ENCODE measurements at places on chromosomes 11 and 22.

GRCh38 chr22:38415561-38416321, 39.3 kb downstream of the KCNJ4 start:
- no peaks in the 10 kb centered on the region for H3K4me1 ChIP-seq
- no peaks in the 10 kb centered on the region for H3K36me3 ChIP-seq
- no peaks in the 10 kb centered on the region for H3K27me3 ChIP-seq
- H3K4me3 ChIP-seq = no peak overlapping the region
- H3K27ac ChIP-seq = no peak overlapping the region
- peak; percentile 86 for DNase-seq

- no peak for DNase-seq
- H3K27ac ChIP-seq = no peak overlapping the region
- no peaks in the 10 kb centered on the region for H3K4me1 ChIP-seq
- peaks cover 3% of the 10 kb centered on the region for H3K36me3 ChIP-seq
- no peaks in the 10 kb centered on the region for H3K27me3 ChIP-seq
Measured at GRCh38 chr11:10095412-10096208, 198.4 kb downstream of the SBF2 start.

- H3K4me1 ChIP-seq = no peaks in the 10 kb centered on the region
- H3K27ac ChIP-seq = no peak overlapping the region
- H3K27me3 ChIP-seq = no peaks in the 10 kb centered on the region
- no peak overlapping the region for H3K4me3 ChIP-seq
Measured at GRCh38 chr11:16015741-16016467, 340.4 kb downstream of the SOX6 start.

DNA sequence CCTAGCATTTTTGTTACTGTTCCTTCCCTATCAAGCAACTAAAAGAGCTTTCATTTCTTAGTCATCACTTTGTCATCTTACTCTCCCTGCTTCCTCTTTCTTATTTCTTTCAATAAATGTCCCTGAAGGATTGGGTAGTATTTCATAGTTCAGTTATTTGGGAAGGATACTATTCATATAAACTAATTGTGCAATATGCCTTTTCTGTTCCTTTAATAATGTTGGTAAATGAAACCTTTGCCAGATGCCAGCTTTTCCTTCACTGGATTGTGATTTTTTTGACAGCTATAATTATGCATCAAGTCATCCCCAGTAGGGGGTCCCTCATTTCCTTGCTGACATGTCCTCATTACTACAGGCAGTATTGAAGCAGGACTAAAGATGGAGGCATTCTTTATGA, 101.7 kb downstream of the ATM start:
- H3K4me1 ChIP-seq = no peaks in the 10 kb centered on the region
- H3K27me3 ChIP-seq = no peaks in the 10 kb centered on the region
- no peak for DNase-seq
- no peak overlapping the region for H3K27ac ChIP-seq

GRCh38 chr11:2317354-2318050, 15.7 kb downstream of the TSPAN32 start:
- no peak for DNase-seq
- H3K36me3 ChIP-seq = no peaks in the 10 kb centered on the region
- H3K4me3 ChIP-seq = no peak overlapping the region
- no peaks in the 10 kb centered on the region for H3K4me1 ChIP-seq

DNA sequence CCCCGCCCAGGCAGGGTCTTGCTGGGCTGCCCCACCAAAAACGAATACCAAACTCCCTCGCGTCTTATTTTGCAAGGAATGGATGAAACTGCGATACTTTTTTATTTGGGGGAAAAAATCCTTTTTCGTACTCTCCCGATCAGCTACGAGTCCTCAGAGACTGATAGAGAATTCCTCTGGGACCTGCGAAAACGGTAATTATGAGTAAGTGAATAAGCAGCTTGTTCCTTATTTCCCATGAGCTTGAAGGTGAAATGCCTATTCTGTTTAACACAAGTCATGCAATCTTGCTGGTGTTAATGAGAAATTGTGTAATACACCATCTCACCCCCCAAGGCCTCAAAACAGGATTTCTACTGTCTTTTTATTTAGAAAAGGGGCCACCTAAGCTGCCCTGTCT, 5.5 kb downstream of the GRK3 start:
- no peaks in the 10 kb centered on the region for H3K36me3 ChIP-seq
- no peak overlapping the region for H3K4me3 ChIP-seq
- DNase-seq = no peak
- no peaks in the 10 kb centered on the region for H3K4me1 ChIP-seq
- no peaks in the 10 kb centered on the region for H3K27me3 ChIP-seq
- H3K27ac ChIP-seq = no peak overlapping the region

DNA sequence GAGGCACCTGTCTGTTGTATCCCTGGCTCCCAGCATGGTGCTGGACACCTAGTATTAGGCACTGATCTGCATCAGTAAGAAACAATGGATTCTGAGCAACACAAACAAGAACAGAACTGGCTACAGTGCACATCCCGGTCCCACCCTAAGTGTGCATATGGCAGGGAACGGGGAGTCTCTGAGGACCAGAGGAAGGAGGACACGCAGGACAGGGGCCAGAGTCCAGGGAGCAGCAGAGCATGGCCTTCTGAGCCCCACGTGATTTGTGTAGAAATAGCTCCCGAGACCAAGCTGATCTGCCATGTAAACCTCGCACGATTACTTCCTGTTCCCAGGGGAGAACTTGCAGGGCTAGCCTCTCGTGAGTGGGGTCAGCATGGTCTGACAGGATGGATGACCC, 12.7 kb upstream of the SNX32 start:
- no peak overlapping the region for H3K27ac ChIP-seq
- peaks cover 15% of the 10 kb centered on the region for H3K27me3 ChIP-seq
- DNase-seq = no peak
- H3K4me1 ChIP-seq = no peaks in the 10 kb centered on the region
- H3K4me3 ChIP-seq = no peak overlapping the region
- H3K36me3 ChIP-seq = no peaks in the 10 kb centered on the region

GRCh38 chr22:43151251-43152002, at the start of gene TSPO:
Gene TSPO, plus strand, starts transcription at chr22:43151559. Its CDS starts 7,680 bp downstream, at chr22:43159239.
- peak within 1 kb of the TSS; percentile 65 for H3K4me3 ChIP-seq
- H3K27me3 ChIP-seq = no peaks in the 10 kb centered on the region

- no peak for DNase-seq
- H3K36me3 ChIP-seq = no peaks in the 10 kb centered on the region
- no peak overlapping the region for H3K27ac ChIP-seq
- H3K4me3 ChIP-seq = no peak overlapping the region
Measured at GRCh38 chr11:113276466-113276865, 37.9 kb upstream of the TTC12 start.

- no peak for DNase-seq
- no peak overlapping the region for H3K27ac ChIP-seq
- no peak overlapping the region for H3K4me3 ChIP-seq
- no peaks in the 10 kb centered on the region for H3K4me1 ChIP-seq
- H3K36me3 ChIP-seq = peaks cover 31% of the 10 kb centered on the region
- H3K27me3 ChIP-seq = no peaks in the 10 kb centered on the region
Measured at GRCh38 chr11:77705876-77706579, 68.4 kb upstream of the CLNS1A start.

GRCh38 chr11:88697139-88697538, 359.6 kb upstream of the CTSC start:
- H3K4me3 ChIP-seq = no peak overlapping the region
- H3K4me1 ChIP-seq = no peaks in the 10 kb centered on the region
- DNase-seq = no peak
- no peak overlapping the region for H3K27ac ChIP-seq

GRCh38 chr22:32475468-32476010, 928 bp downstream of the FBXO7 start:
- H3K27ac ChIP-seq = no peak overlapping the region
- H3K4me1 ChIP-seq = no peaks in the 10 kb centered on the region
- peak overlapping the region; percentile 94 for H3K4me3 ChIP-seq
- DNase-seq = peak; percentile 66
- H3K27me3 ChIP-seq = peaks cover 5% of the 10 kb centered on the region

GRCh38 chr22:40218152-40218551, 40.4 kb downstream of the TNRC6B start:
- peaks cover 7% of the 10 kb centered on the region for H3K36me3 ChIP-seq
- H3K27me3 ChIP-seq = no peaks in the 10 kb centered on the region
- H3K4me1 ChIP-seq = peaks cover 24% of the 10 kb centered on the region
- H3K4me3 ChIP-seq = peak overlapping the region; percentile 8
- no peak for DNase-seq
- no peak overlapping the region for H3K27ac ChIP-seq

DNA sequence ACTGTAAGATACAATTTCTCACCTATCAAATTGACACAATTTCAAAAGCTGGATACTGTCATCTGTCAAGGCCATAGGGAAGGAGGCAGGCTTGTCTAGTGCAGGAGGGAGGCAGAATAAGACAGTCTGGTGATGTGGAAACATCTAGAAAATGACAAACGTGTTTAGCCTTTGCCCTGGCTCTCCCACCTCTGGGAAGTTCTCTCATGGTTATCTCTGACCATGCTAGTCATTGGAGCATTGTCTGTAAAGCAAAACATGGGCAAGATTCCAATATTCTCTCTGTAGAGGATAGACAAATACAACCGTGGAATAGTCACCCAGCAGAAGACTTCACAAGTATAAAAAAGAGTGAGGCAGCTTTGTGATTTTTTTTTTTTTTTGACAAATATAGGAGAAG, 9.1 kb upstream of the SERHL2 start:
- no peaks in the 10 kb centered on the region for H3K36me3 ChIP-seq
- no peak for DNase-seq
- peaks cover 6% of the 10 kb centered on the region for H3K4me1 ChIP-seq
- H3K4me3 ChIP-seq = no peak overlapping the region

DNA sequence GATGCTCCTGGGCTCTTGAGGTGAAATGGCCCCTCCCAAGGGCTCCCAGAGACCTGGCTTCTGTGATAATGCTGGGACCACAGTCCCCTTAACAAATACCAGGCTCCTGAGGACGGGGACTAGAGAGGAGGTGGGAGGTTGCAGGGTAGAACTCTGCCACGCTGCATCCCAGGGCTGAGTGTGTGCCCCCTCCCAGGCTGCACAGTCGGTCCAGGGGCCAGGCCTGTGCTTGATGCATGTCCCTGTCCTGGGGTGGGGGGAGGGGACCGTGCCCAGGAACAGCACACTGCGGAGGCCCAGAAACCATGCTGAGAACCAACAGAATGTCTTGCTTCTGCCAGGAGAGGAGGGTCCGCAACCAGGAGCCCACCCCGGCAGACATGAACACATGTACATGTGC, 9.3 kb downstream of the CSF2RB start:
- no peaks in the 10 kb centered on the region for H3K27me3 ChIP-seq
- H3K4me1 ChIP-seq = no peaks in the 10 kb centered on the region
- peak; percentile 30 for DNase-seq
- no peak overlapping the region for H3K27ac ChIP-seq
- H3K36me3 ChIP-seq = no peaks in the 10 kb centered on the region
- H3K4me3 ChIP-seq = no peak overlapping the region

DNA sequence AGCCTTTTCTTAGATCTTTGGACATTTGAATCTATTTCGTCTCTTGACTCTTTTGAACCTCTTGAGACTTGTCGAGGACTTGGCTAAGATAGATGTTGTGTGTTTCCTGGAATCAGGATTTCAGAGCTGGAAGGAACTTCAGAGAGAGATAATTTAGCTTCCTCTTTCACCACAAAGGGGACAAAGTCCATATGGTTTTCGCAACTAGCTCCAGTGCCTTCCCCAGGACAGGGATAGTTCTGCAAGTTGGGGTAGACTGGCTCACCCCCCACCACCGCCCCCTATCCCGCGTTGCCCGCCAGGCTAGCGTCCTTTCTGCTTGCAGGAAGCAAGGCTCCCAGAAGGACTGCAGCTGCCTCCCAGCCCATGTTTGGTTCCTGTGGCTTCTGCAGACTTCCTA, 75.7 kb upstream of the MYO18B start:
- H3K27ac ChIP-seq = no peak overlapping the region
- no peak overlapping the region for H3K4me3 ChIP-seq
- no peaks in the 10 kb centered on the region for H3K27me3 ChIP-seq
- no peaks in the 10 kb centered on the region for H3K4me1 ChIP-seq
- no peak for DNase-seq

DNA sequence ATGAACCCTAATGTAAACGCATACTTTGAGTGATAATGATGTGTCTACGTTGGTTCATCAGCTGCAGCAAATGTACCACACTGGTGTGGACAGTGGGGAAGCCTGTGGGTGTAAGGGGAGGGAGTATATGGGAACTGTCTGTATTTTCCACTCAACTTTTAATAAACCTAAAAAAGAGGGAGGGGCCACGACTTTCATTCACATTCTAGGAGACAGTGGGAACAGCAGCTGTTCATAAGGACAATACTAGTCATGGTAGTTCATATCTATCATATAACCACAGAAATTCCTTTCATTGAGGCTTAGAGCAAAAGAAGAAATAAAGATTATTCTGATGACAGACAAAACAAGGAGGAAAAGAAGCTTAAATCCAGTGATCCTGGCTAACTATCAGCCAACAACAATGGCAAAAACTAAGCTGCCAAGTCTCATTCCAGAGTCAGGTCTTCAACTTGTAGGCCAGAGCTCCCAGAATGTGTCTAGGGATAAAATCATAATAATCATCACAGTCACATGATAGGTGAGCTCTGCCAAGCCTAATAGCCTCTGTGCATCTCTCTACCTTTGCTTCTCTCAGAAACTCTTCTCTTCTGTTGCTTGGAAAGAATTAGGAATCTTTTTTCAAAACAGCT, 59.4 kb upstream of the CHRM4 start:
- H3K4me3 ChIP-seq = no peak overlapping the region
- no peak overlapping the region for H3K27ac ChIP-seq
- DNase-seq = no peak

GRCh38 chr22:21975273-21975672, 7.3 kb downstream of the TOP3B start:
- peaks cover 62% of the 10 kb centered on the region for H3K36me3 ChIP-seq
- no peak for DNase-seq
- no peak overlapping the region for H3K4me3 ChIP-seq
- H3K4me1 ChIP-seq = no peaks in the 10 kb centered on the region

- H3K27ac ChIP-seq = no peak overlapping the region
- H3K4me1 ChIP-seq = no peaks in the 10 kb centered on the region
Measured at GRCh38 chr22:30206944-30207343, 39.6 kb downstream of the LIF start.

DNA sequence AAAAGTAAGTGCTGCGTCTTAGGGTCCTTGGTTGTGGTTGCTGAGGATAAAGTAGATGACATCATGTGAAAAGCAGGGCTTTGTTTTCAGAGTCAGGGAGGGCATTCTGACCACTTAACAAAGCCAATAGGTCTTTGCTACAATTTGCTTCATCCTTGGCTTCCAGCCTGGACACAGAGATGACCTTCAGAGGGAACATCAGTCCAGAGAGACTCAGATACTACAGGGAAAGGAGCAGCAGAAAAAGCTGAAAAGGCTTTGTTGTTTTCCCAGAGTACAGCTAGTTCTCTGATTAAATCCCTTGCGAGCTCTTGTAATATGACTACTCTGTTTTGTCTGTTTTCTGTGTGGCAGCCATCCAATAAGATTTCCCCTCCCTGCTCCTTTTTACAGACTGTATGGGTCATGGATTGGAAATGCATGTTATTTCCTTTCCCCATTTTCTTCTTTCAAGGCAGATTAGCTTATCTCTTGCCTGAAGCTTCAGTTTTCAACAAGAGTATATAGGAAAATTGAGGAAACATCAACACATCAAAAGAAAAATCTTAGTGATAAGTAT, 31.9 kb downstream of the ATG13 start:
- no peaks in the 10 kb centered on the region for H3K27me3 ChIP-seq
- no peak overlapping the region for H3K4me3 ChIP-seq
- DNase-seq = no peak
- H3K36me3 ChIP-seq = peaks cover 80% of the 10 kb centered on the region
